ENCODE measurements at places on chromosomes 3 and 15.

DNA sequence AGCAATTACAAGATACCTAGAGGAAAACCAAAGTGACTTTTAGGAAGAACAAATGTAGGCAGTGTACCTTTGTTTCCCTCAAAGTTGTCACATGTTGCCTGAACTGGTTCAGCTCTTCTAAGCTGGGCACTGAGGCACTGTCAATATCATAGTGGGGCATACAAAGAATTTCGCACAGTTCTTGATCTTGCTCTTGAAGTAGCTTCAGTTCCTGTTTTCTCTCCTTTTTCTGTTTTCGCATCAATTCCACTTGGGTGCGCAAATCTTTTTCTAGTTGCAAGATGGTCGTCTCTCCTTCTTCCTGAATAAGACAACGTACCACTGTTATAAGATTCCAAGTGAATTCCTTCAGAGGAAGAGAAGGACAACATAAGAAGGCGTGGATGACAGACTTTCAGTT is 12.7 kb downstream of the PRC1 start:
- DNase-seq, result peak; percentile 14

DNA sequence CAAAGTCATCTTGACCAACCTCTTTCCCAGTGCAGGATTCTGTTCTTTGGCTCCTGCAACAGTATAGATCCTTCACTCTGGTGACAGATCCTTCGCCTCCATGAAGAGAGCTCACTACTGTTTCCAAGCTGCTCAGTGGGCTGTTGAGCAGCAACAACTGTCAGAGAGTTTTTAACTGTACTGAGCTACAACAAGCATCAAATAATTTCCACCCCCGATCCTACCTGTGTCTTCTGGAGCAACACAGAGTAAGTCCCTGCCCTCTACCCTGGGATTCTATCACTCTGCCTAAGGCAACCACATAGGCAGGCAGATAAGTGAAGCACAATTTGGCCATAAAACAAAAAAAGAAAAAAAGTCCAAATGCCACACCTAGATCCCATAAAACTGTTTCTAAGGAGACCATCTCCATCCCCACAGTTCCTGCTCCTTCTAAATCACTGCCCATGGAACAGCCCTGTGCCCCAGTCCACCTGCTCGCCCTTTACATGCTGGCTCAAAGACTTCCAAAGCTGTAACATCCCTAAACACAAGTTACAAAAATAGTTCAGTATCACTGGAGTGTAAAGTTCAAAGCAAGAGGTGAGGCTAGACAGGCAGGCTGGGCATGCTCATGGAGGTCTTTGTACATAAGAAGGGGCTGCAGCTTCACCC is 37.8 kb upstream of the ANPEP start:
- no peak for DNase-seq

GRCh38 chr3:5579139-5579602 is 391.7 kb downstream of the EDEM1 start:
- DNase-seq, result peak; percentile 83

DNA sequence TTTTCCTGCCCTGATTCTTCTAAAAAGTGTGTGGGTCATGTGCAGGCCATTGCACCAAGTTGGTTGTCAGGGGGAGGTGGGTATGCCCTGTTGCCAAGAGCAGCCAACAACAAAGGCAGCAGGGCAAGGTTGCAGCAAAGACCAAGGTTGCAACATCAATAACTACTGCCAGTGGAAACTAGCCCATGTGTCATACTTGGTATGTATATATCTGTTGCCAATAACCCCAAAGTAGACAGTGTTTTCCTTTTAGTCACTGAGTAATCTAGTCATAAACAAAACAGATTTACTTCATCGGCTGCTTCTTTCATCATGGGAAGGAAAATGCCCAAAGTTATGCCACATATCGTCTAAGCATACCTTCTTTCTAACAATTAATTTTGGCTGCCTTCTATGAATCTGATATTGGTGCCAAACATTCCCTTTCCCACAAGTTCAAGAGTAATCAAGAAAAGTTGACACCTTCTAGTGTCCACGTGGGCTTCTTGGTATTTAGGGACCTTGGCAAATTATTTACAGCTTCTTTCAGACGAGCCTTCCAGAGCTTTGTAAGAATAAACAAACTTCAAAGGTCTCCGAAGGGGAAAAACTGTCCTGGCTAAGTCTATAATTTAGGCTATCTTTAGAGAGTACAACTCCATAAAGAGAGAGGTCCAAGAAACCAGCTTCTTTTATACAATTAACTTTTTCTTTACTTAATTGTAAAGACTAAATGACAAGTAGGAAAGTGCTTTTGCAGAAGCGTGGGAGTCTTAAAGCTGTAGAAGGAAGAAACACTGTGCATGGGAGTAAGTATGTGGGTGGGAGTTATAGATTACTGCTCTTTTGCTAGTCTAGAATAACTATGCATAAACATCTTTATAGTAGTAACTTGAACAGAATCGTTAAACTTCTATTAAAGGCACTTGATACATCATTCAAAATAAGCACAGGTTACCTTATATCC is 10.0 kb upstream of the MBNL1 start:
- peak; percentile 97 for DNase-seq

- DNase-seq, result no peak
Observed at GRCh38 chr3:17044855-17045254, 160.1 kb downstream of the PLCL2 start.

GRCh38 chr3:45654397-45654944 is 34.7 kb upstream of the SACM1L start:
- peak; percentile 50 for DNase-seq

- DNase-seq, result no peak
Observed at GRCh38 chr15:67607959-67608637, 65.6 kb downstream of the MAP2K5 start.

DNA sequence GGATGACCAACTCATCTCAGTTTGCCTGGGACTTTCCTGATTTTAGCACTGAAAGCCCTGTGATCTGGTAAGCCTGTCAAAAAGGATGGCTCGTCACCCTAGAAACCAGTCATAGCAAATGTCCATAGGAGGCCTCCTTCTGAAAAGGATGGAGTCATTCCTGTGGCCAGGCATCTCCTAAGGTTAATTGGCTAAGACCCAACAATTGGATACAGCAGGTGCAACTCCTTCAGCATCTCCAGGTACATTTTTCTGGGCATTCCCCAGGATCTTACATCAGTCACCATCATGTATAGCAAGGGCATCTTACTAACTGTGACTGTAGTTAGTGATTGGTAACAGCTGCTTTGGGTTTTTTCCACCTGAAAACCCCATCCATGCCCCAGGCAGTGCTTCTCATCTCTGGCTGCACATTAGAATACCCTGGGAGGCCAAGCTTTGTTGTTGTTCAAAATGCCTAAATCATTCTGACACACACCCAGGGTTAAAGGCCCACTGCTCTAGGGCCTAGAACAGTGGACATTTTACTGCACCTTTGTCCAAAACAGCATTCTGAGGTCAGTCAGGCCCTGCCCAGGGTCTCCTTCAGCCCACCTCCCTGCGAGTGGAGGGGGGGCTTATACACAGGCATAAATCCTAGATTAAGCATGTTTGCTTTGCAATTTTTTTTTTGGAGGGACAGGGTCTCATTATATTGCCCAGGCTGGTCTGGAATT is 28.3 kb upstream of the GALNT15 start:
- DNase-seq, result peak; percentile 13

DNA sequence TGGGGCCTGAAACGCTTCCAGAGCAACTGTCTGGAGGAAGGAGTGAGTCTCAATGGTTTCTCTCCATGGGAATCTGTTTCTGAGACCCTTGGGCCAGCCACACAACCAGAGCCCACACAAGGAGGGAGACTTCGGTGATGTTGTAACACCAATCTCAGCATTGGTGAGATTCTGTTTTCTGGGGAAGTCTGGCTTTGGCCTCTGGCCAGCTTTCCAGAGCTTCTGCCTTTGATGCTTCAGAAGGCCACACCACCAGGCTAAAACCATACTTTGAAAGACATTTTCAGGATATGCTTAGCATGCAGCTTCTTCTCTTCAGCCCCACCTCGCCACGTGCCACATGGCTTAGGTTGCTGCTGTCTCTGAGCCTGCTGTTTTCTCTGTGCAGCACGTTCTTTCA is 3.6 kb upstream of the EEFSEC start:
- DNase-seq, result peak; percentile 43

- no peak for DNase-seq
Observed at GRCh38 chr3:134147411-134147810, 103.2 kb downstream of the RYK start.

DNA sequence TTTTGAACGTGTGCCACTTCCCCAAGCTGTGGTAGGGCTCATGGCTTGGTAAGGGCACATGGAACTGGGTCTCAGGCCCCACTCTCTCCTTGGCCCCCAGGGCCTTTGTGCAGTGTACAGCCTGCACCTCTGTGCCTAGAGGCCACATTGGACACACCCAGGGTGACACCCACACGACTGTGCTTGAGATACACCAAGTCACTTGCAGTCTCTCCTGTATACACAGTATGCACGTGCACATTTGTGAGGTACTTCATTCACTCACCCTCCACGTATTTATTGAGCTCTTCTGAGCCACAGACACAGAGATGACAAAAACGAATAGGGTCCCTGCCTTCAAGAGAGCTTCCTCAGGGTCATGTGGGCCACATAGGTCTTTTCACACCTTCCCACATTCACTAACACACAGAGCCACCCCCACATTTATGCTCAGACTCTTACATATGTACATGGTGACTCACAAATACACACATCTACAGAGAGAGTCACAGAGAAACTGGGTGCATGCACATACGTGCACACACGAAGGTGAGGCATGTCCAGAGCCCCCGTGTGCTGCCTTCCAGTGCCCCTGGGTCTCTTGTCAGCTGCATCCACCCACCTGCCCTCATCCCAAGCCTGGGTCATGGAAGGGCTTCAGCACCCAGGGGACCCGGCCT is 9.8 kb upstream of the TMEM115 start:
- no peak for DNase-seq

- no peak for DNase-seq
Observed at GRCh38 chr3:45087155-45087554, 59.0 kb downstream of the CDCP1 start.

DNA sequence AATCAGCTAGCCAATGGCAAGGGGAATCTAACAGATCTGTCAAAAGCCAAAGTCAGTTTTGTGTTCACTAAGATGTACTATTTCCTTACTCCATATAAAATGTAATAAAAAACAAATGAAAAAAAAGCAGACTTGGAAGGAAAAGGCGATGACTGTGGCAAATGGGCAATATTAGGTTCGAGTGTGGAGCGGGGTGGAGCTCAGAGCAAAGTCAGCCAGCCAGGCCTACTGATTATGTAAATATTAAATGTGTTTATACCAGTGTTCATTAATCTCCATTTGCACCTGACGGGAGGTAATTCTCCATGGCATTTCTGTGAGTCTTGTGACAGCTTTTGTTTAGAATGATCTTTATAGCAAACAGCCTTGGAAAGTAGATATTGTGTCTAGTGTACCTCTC is 96.2 kb upstream of the KCNMB2 start:
- DNase-seq, result no peak

GRCh38 chr3:14491396-14492190 is 48.5 kb downstream of the GRIP2 start:
- DNase-seq, result no peak

DNA sequence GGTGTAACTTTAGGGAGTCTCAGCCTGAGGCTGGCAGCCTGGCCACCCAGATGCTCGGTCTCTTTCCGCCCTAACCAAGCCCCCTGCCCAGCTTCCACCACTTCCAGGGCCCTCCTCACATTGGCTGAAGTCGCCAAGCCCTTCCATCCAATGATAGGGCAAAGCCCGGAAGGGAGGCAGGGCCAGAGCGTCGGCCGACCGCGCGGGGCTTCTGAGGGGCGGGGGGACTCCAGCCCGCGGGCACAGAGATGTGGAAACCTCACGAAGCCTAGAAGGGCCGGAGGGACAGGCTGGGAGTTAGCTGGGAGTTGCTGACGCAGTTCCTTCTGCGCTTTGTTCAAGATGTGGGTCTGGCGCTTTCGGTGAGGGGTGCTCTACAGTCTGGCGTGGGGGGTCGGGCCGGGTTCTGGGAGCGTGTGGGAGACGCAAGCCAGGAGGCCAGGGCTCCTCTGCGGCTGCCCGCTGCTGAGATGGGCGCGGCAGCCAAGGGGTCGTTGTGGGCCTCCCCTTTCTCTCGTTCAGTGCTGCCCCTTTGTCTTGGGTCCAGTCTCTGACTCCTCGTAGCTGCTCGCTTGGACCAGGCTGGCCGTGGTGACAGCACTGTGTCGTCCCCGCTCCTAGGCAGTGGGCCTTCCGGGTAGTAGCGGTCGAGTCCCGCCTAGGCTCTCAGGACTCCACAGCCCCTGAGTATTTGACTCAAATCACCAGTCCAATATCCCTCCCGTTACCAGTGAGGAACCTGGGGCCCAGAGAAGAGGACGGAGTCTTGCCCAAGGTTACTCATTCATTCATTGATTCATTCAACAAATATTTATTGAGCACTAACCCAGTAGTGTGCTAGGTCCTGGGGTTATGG is at the start of gene ZNF660:
Gene ZNF660, plus strand, starts transcription at position 319 of the 856 bp plus-strand sequence. CDS start 9,230 bp downstream, outside the sequence.
- DNase-seq, result peak; percentile 30

DNA sequence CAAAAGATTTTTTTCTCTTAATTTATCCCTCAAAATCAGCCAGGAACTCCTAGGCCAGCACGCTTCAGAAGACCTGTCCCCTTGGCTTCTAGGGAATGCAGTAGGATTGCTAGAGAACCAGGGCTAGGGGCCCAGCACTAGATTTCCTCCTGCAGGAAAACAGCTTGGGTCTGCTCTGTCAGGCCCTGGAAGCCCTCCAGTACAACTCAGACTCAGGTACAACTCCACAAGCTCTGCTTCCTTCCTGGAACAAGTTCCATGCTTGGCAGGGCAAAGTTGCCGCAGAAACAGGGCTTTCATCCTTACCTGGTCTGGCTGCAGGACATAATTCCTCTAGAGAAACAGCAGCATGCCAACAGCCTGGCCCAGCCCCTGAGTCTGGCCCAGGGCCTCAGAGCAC is 96.1 kb upstream of the CTNNB1 start:
- no peak for DNase-seq

GRCh38 chr3:183100376-183100775 is 1.1 kb upstream of the MCCC1 start:
- DNase-seq, result no peak

- no peak for DNase-seq
Observed at GRCh38 chr3:14488286-14489041, 51.7 kb downstream of the GRIP2 start.

GRCh38 chr3:188490416-188490815 is 336.5 kb downstream of the LPP start:
- DNase-seq, result no peak

DNA sequence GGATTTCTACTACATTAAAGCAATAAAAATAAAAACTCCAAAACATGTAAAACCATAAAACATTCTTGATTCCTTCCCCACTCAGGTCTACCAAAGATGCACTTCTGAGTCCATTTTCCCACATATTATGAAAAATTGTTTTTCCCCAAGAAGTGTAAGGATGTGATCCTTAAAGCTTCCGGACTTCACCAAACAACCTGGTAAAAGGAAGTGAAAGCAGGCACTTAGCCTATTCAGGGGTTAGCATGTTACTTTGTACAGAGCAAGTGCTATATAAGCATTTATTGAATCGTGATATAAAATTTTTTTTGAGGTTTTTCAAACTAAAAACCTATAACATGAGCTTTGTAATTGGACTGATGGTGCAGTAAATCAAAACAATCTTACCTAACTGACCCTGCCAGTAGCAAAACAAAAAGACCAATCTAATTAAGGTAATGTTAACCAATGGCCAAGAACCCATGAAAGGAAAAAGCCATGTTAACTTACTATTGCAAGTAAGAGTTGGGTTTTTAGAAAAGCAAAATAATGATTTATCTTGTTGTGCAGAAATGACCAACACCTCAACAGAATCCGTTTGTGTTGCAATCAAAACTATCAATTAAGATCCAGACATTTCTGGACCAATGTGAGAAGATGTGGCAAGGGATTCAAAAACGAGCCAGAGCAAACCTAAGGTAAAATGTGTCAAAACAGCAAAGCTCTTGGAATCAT is 1.8 kb downstream of the SETD2 start:
- DNase-seq, result peak; percentile 67

- DNase-seq, result no peak
Observed at GRCh38 chr3:73419942-73420341, 204.8 kb downstream of the PDZRN3 start.

- no peak for DNase-seq
Observed at GRCh38 chr3:50373146-50374051, 14.1 kb upstream of the TMEM115 start.
